ENCODE measurements at places on chromosomes 2 and 18.

- DNase-seq, result no peak
Observed at GRCh38 chr18:3135536-3135935, 84.2 kb downstream of the MYOM1 start.

- no peak for DNase-seq
Observed at GRCh38 chr2:75596784-75597183, 36.0 kb upstream of the EVA1A start.

DNA sequence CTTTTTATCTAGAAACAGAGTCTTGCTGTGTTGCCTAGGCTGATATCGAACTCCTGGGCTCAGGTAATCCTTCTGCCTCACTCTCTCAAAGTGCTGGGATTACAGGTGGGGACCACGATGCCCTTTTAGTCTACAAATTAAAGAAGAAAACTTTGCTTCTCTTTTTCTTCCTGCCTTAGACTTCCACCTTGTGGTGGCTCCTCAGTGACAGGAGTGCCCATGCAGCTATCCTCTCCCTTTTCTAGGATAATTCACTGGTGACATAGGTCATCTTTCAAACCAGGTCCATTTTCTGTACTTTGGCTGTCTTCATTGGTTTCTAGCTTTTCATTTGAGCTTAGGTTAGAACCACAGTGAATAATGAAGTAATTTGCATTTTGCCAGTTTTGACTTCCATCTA, 13.6 kb downstream of the DCAF17 start:
- no peak for DNase-seq

GRCh38 chr18:59787998-59788790, 91.0 kb upstream of the CCBE1 start:
- DNase-seq, result no peak

GRCh38 chr18:523561-523960, 23.1 kb upstream of the COLEC12 start:
- DNase-seq, result no peak

- DNase-seq, result peak; percentile 38
Observed at GRCh38 chr2:157438863-157439823, 4.7 kb downstream of the CYTIP start.

DNA sequence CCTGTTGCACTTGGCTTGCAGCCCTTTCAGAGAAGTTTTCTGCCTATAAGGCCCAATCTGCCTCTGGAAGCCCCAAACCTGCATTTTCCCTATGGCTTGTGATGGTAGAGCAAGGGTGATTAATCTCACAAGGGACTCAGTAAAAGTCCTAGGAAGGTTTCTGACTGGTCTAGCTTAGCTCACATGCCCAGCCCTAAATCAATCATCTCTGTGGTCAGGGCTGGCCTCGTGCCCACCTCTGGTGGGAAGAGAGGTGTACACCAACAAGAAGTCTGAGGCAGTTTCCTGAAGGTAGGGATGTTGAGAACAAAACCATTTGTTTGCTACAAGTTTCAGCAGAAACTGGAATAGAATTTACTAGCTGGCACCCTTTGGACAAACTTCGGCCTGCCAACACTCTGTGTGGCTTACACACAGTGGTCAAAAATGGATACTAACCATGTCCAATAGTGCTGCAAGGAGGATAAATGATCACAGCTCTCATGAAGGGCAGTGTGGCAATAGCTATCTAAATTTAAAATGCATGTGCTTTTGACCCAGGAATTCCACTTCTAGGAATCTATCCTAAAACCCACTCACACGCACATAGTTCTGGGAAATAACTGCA, 96.4 kb downstream of the EN1 start:
- DNase-seq, result no peak

DNA sequence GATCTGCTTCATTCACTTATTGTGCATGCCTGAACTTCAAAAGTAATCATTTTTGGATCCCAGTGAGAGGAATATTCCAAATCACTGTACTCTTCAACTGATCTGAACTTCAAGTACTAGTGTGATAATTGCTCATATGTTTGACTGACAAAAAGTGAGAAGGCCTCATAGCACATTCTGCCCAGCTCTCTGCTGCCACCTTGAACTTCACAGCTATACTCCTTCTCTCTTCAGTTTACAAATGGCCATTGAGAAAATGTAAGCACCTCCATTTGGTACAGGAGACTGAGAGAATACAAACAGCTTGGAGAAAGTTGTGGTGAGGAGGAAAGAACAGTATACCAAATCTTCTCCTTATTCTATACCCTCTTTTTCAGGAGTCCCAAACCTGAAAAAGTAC, 946.0 kb upstream of the CHAC2 start:
- DNase-seq, result no peak

DNA sequence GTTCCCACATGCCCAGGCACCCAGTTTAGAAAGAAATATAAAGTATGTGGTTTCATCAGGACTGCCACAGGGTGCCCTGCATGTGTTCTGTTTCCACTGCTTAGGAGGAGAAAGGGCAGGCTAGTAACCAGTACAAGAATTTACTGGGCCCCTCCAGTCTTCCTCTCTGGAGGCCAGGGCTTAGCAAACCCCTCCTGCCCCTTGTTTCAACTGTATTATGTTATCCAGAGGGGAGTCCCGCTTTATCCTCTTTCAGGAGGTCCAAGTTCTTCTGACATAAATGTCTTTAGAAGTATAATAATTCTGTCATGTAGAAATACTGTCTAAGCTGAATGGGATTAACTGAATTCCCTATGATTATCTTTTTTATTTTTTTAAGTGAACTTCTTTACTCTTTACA, 132.1 kb downstream of the WDSUB1 start:
- no peak for DNase-seq

GRCh38 chr2:56230156-56230555, 46.4 kb downstream of the CCDC85A start:
- no peak for DNase-seq

DNA sequence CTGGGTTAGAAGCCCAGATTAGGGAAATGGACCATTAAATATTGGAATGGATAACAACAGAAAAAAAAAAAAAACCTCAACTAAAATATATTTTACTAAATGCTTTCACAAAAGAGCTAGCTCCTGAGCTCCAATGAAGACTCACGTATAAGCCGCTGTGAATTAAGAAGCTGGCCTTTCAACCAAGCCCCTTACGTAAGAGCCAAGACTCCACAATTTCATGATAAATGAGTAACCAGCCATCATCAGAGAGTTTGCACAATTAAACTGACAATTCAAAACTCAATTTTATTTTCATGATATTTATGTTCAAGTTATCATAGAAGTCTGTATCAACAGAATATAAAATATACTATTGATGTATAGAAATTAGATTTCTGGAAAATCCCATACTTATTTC, 70.7 kb upstream of the HNRNPA3 start:
- no peak for DNase-seq

GRCh38 chr2:71143782-71144181, 13.3 kb downstream of the MPHOSPH10 start:
- DNase-seq, result no peak

DNA sequence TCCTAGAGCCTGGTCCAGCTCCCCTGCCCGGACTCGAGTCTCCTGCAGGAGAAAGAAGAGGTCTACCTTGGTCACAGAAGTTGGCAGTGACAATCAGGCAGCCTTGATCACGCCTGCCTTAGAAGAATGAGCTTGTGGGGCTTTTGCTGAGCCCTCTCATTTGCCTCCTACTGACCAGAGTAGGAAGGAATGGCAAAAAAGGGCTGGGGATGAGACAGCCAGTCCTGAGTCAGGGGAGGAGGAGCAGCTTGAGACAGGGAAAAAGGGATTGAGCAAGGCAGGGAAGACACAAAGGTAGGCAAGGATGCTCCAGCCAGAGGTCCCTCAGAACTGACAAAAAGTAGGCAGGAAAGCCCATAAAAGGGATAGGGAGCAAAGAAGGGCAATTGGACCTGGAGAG, 6.0 kb downstream of the WDR54 start:
- DNase-seq, result no peak

- no peak for DNase-seq
Observed at GRCh38 chr2:241703032-241703604, 1.3 kb downstream of the ING5 start.

- no peak for DNase-seq
Observed at GRCh38 chr2:143704451-143705106, 575.4 kb downstream of the ARHGAP15 start.

DNA sequence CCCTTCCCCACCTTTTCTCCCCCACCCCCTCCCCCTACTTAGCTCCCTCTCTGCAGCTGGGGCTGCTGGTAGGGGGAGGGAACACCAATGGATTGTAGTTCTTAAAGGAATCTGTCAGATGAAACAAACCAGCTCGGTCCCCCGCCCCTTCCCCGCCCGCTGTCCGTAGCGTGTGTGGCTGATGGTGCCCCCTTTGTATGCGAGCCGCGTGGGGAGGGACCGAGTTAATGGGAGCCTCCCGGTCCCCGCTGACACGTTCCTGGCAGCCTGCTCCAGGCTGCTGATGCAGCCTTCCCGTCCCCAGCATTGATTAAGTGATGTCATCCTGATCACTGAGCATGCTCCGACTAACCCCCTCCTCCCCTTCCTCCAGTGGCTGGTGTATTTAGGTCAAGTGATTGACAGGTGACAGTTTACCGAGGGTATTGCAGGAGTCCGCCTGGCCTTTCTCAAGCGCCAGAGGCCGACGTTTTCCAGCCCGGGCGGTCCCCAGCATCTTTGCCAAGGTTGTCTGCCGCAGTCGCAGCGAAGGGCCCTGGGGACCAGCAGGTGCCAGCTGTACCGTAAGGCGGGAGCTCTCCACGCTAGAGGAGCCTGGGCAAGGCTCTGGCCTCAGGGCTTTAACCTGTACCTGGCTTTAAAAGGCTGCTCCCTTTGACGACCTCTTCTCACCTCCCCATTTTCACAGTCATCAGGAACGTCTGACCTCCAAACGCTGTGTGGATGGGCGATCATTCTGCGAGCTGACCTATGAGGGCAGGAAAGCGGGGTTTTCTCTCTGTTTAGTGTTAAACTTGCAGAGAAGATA, 1.8 kb downstream of the KIF5C start:
- peak; percentile 74 for DNase-seq

GRCh38 chr2:72895759-72896281, 8.6 kb downstream of the SPR start:
- no peak for DNase-seq

GRCh38 chr2:118881490-118882129, 34.2 kb upstream of the EN1 start:
- peak; percentile 75 for DNase-seq

DNA sequence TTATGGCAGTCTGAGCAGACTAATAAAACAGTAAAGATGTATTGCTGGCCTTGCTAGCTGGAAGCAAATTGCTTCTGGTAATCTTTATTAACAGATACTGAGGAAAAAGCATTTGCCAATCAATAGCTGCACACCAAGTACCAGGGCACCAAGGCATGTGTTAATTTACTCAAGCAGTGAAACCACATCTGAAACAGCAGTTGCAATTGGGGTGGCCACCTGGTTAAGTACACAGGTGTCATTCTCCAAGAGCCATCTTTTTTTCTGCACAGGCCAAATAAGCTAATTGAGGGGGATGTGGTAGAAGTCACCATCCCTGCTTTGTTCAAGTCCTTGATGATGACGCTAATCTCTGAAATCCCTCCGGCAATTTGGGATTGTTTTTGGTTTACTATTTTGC, 8.6 kb upstream of the SEH1L start:
- no peak for DNase-seq

- DNase-seq, result no peak
Observed at GRCh38 chr2:48287976-48288375, 242.0 kb upstream of the STON1 start.

- DNase-seq, result no peak
Observed at GRCh38 chr2:110931648-110932047, 189.1 kb upstream of the BCL2L11 start.

DNA sequence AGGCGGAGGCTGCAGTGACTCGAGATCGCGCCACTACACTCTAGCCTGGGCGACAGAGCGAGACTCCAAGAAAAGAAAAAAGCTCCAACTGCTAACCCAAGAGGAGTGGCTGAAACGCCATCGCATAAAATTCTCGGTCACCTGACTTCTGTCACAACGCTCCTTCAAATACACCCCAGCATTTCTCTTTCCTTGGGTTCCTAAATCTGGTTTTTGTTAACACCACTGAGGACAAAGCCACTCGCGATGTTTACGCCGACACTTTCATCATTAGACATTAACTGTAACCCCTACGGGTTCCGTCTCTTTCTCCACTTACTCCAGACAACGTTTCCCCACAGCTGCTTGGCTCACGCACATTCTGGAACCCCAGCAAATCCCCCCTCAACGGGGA, 679 bp downstream of the CLK1 start:
- peak; percentile 22 for DNase-seq

DNA sequence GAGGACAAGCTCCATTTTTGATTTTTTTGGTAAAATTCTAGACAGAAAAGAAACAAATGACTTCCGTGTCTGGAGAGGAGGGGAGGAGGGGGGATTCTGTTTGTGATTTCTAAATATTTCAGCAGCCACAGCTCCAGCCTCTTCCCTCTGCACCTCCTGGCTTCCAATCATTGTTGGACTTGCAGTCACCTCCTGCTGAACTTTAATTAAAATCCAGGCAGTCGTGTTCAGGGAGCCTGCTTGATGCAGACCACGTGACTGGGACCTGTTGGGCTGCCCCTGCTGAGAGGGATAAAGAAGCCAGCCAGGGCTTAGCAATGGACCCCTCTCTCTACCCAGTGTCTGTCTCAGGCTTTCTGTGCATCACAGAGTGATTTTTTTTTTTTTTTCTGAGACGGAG, 115.1 kb downstream of the SH3BP4 start:
- DNase-seq, result no peak

DNA sequence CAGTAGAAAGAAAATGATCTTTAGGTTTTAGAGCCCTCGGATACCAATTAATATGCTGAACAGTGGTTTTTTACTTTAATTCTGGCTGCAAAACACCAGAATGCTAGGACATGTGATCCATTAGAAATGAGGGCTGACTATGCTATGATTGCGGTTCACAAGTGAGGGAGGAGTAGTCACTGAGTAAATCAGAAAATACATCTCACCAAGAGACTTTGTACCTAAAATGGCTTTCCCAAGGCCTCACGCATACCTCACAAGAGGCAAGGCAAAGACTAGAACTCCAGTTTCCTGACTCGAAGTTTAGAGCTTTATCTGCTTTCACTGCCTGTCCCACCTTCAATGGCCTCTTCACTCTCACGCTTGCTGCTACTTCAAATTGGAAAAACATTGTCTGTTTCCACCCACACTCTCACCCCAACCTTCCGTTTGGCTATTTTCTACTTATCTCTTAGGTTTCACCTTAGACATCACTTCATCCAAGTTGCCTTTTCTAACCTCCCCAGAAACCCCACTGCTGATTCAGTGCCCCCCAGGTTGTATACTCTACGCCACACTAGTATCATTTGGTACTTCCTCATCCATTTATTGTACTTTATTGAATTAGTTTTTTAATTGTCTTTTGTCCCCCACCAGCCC, 5.1 kb upstream of the MBD2 start:
- no peak for DNase-seq

DNA sequence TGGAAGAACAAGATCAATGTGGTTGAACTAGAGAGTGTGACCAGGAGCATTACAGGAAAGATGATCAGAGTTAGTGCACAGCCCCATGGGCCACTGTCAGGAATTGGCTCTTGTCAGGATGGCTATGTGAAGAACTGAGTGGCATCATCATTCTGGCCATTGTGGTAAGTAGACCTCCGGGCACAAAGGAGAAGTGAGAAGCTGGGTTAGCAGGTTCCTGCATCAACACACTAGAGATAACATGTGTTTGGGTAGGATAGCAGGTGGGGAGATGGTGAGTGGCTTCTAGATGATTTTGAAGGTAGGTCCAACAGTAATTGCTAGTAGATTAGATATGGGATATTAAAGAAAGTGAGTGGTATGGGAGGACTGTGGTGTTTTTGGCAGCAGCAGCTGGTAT, 408.2 kb downstream of the TSN start:
- no peak for DNase-seq

GRCh38 chr2:236535024-236535423, 34.6 kb upstream of the ACKR3 start:
- no peak for DNase-seq

Data from CD4-positive, alpha-beta T cell treated with Interleukin-17A for 4 hours (primary cell).